Esophagus squamous epithelium (tissue), 5 donors: ENCODE measurements at places on chromosomes 6 and 20.

DNA sequence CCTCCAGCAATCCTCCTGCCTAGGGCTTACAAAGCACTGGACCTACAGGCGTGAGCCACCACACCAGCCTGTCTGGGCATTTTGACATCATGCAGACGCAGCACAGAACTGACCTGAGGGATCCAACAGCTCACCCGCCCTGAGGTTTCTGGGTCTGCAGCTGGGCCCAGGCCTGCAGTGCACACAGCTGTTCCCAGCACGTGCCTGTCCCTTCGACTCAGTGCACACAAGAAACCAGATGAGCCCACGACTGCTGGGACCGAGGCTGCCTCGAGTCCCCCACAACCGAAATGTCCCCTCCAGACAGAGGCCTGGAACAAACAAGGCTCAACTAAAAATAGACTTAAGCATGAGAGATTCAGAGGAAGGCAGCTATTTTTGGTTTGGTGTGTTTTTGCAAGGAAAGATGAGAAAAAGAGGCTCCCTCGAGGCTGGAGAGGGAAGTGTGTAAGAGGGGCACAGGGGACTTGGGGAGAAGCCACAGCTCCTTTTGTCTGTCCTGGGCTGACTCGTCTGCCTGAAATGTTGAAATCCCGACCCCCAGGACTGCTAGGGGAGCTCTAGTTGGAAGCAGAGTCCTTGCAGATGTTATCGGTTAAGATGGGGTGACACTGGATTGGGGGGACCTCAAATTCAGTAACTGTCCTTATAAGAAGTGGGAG is 66.3 kb downstream of the YTHDF1 start:
- DNase-seq: no peak

- no peak for DNase-seq
Observed at GRCh38 chr6:121297694-121298093, 36.6 kb downstream of the TBC1D32 start.

DNA sequence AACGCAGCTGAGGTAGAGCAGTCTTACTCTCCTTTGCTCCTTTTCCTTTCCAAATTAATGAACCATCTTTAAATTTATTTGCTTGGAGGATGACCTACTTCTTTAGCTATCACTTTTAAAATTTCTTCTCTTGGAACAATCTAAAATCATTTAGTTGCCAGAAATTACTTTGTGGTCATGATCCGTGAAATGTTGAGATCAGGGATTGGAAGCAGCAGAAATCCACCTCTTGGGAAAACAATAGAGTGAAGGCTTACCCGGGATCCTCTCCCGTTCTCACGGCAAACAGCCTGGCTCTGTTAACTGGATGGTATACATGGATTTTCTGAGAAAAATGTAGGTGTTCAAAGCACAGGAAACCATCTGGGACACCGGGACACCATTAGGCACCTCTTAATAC is 7.7 kb downstream of the AKAP12 start:
- DNase-seq: no peak

DNA sequence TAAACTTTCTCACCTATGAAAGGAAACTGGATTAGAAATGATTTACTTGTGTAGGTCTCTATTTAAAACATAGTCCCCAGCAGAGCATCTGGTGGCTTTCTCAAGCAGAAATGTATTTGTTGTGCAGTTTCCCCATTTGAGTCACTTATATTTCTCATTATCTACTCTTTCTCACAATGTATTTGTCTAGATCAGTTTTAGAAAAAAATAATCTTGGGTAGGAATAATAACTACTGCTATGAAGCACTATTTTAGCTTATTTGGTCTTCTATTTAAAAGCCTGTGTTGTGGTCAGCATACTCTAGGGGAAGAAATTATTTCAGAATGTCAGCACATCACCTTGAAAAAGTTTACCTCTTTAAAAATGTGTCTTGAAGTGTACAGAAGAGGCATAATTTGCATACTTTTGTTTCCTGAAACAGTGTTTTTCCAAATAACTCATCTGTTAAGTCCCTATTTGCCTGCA is 60.9 kb upstream of the PRL start:
- DNase-seq: no peak

DNA sequence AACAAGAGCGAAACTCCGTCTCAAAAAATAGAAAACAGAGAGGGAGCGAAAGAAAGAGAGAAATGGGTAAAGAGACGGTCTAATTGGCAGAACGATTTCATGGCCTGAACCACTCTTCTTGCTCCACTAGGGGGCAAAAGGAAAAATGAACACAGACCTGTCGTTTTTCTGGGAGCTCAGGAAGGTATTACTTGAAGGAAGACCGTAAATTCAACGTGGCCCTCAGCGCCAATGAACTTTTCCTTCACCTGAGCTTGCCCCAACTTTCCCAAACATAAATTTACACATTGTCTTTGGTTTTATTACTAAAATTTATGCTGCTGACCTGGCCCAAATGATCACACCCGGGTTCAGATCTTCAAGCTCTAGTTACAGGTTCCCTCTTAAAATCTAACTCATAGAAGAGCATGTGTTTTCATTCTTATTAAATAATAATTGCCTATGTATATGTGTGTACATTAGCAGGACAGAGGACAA is 67.3 kb downstream of the ATP9A start:
- DNase-seq: no peak

DNA sequence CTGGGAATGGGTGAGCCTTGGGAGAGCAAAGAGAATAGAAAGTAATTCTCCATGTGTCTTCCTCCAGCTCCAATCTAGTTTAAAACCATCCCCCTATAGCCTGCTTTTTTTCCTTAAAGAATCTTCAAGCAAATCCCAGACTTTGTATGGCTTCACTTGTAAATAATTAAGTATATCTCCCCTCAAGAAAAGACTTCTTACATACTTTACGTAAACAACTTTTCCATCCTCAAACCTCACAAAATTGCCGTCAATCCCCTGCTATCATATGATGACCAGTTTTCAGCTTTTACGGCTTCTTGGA is 88.5 kb upstream of the PHACTR3 start:
- DNase-seq: no peak

DNA sequence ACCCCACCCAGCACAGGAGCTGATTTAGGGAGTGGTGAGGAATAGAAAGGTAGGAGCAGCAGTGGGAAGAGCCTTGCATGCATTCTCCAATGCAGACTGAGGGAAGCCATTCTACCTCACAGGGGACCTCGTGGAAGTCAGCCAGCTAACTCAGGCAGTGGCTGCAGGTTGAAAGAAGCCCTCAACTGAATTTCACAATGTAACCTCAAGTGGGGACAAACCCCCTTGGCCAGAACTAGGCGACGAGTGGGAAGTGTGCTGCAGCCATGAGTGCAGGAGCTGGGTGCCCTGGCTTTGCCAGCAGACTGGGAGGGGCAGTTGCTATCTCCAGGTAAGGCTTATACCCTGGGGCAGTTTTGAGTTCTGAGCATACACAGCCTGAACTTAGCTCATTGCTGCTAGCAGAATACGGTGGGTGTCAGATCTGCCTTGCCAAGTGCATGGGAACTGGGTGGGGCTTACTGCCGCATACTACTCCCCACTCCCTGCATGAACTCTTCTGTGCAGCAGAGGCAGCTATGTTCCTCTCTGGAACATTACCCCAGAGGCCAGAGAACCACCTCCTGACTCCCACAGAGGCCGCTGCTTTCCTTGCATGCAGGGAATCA is 126.5 kb downstream of the CDK19 start:
- DNase-seq: no peak

GRCh38 chr20:17061715-17062114 is 165.1 kb upstream of the PCSK2 start:
- DNase-seq: no peak

DNA sequence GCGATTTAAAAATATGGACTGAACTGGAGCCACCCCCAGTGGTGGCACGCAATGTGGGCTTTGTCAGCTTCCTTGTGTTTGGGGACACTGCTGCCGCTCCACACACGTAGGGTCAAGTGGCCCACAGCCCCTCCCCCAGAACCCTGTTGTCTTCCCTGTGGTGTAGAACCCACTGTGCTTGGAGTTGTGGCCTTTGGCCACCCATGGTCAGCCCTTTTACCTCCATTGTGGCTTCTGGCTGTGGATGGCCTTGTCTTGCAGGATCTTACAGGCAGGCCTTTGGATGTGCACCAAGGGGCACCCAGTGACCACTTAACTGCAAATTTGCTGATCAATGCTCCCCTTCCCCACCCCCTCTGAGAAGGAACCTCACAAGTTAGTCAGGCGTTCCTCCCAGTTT is 2.0 kb upstream of the LEMD2 start:
- no peak for DNase-seq

DNA sequence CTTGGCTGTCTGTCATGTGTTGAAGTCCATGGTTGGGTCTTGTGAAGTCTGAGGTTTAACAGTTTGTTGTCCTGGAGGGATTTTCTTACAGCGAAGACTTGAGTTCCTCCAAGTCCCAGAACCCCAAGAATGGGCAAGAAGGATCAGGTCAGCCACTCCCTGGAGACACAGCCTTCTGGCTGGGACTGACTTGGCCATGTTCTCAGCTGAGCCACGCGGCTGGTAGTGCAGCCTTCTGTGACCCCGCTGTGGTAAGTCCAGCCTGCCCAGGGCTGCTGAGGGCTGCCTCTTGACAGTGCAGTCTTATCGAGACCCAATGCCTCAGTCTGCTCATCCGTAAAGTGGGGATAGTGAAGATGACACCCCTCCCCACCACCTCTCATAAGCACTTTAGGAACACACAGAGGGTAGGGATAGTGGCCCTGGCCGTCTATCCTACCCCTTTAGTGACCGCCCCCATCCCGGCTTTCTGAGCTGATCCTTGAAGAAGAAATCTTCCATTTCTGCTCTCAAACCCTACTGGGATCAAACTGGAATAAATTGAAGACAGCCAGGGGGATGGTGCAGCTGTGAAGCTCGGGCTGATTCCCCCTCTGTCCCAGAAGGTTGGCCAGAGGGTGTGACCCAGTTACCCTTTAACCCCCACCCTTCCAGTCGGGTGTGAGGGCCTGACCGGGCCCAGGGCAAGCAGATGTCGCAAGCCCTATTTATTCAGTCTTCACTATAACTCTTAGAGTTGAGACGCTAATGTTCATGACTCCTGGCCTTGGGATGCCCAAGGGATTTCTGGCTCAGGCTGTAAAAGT is 43.5 kb downstream of the SIRPA start:
- no peak for DNase-seq

- DNase-seq: no peak
Observed at GRCh38 chr6:45590696-45591184, 213.0 kb upstream of the SUPT3H start.

GRCh38 chr20:23928788-23929187 is 49.2 kb upstream of the CST5 start:
- no peak for DNase-seq

- no peak for DNase-seq
Observed at GRCh38 chr6:159984268-159984786, 15.4 kb downstream of the IGF2R start.

DNA sequence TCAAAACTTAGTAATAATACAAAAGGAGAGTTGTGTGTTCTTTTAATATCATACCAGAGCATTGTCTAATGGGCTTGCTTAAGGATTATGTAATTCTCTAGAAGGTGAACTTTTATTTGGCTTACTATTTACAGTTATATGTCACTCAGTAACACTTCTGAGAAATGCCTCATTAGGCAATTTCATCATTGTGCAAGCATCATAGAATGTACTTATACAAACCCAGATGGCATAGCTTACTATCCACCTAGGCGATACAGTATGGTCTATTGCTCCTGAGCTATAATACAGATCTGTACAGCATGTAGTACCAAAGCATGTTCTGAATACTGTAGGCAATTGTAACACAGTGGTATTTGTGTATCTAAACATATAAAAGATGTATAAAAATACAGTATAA is 340.1 kb downstream of the PHF3 start:
- no peak for DNase-seq

GRCh38 chr6:88459643-88460042 is 293.5 kb upstream of the CNR1 start:
- no peak for DNase-seq

GRCh38 chr6:137266309-137266586 is 47.1 kb upstream of the IFNGR1 start:
- DNase-seq: no peak

DNA sequence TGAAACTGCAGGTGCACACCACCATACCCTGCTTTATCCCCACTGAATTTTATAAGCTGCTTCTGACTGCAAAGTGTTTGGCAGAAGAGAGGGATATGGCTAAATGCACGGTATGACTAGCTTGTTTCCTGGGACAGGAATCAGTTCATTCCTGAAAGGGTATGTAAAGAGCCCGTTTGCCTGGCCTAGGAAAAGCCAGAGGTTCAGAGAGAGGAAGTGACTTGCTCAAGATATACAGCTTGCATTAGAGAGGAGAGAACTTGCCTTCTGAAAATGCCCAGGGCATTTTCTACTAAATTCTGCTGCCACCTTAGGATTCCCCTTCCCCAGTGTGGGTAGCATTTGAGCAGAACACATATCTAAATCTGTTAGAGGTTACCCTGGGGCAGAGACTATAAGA is 683 bp upstream of the GCNT2 start:
- no peak for DNase-seq

DNA sequence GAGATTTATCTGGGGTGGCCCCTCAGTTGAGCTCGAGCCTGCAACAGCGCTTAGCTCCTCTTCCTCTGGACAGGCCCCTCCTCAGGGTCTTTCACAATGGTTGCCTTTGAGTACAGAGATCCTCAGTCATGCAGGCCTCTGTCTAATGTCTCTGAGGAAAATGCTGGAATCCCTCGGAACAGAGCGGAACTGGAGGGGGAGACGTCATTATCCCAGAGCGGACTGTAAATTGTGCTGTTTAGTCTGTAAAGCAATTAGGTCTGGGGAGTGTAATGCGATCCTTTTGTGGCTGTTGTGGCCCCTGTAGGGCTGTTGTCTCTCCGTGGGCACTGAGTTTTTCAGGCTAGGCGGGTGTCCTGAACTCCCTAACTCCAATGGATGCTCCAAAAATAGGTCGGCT is 15.0 kb upstream of the DAAM2 start:
- no peak for DNase-seq

GRCh38 chr6:101397199-101397598 is 3.7 kb downstream of the GRIK2 start:
- no peak for DNase-seq

DNA sequence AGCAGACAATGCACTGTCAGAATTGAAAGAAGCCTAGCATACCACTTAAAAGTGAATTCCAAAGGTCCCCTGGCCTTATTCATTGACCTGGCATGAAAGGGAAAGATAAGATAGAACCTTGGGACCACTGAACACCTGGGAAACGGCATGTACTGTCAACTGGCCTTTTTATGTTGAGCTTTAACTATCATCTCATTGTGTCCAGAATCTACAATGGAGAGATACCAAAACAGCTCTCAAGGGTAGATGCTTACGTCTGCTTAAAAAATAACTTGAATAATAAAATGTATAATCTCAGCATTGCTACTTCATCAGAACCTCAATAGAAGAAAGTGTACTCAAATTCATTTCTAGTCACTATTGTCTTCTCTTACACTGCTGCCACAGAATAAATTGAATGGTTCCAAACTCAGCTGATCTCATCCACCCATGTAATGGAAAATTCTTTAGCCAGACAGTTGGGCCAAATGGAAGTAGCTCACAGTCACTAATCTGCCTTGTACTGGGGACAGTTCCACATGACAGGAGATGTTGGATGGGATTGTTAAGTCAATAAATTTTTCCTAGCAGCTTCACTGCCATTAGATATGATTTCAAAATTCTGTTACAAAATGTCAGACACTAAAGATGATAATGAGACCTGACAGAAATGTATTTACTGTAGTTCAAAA is 93.8 kb downstream of the MLIP start:
- no peak for DNase-seq

- DNase-seq: no peak
Observed at GRCh38 chr20:63128367-63128766, 87.6 kb downstream of the YTHDF1 start.
